Stimulated activated CD4-positive, alpha-beta T cell treated with anti-CD3 and anti-CD28 coated beads, Interleukin-4, amount 100 ng/mL, for 4 hours (primary cell): ENCODE measurements at places on chromosomes 6 and 20.

DNA sequence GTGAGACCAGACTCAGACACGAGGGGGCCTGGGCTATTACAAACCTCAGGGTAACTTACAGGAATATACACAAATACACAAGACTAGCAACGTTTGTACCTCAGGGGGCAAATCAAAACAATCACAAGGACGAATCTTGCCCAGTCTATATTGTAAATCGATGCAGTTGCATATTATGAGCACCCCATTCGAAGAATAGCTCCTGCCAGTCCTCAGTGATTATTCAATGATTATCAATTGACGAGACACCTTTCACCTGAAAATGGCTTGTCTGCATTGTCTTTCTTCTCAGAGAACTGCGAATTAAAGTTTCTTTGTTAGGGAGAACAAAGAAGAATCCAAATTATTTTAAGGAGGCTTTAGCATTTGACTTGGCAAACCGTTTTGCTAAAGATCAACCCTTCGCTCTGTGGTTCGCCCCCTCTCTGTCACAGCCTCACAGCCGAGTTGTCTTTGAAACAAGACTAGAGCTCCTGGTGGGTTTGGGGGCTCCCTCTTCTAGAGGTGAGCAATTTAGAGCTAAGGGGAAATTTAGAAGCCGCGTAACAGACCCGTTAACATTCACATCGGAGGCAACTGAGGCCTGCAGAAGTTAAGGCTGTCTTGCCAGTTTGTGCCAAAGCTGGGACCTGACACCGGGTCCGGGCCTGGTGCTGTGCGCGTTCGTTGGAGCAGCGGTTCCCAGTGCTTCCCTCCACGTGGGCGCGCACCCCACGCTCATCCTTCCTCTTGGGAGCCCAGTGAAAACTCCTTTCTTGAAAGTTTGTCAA lies 24.9 kb upstream of the MAP3K7 start:
- no peak for DNase-seq

GRCh38 chr6:16493112-16493511 lies 254.7 kb downstream of the GMPR start:
- no peak for DNase-seq

- DNase-seq, result no peak
Observed at GRCh38 chr6:146985111-146985510, 219.1 kb upstream of the STXBP5 start.

- DNase-seq, result no peak
Observed at GRCh38 chr6:154406869-154407268, 50.3 kb upstream of the IPCEF1 start.

- no peak for DNase-seq
Observed at GRCh38 chr6:56244089-56244488, 3.3 kb downstream of the COL21A1 start.

DNA sequence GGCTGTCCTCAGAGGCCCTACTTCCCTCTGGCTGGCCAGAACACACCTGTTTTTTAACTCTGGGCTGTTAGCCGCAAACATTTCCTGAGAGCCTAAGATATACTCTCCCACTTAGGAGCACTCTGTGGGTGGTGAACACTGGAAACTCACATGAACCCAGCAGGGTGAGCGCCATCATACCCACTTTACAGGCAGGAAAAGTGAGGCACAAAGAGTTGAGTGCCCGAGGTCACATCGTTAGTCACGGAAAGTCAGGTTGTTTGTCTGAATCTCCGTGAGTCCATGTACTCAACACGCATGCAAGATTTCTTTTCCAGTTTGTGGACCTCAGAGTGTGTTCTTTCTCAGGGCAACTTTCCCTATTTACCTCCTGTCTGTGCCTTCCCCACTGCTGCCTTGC lies 1.9 kb downstream of the BAK1 start:
- no peak for DNase-seq

- no peak for DNase-seq
Observed at GRCh38 chr20:33679758-33680485, 5.7 kb upstream of the NECAB3 start.

DNA sequence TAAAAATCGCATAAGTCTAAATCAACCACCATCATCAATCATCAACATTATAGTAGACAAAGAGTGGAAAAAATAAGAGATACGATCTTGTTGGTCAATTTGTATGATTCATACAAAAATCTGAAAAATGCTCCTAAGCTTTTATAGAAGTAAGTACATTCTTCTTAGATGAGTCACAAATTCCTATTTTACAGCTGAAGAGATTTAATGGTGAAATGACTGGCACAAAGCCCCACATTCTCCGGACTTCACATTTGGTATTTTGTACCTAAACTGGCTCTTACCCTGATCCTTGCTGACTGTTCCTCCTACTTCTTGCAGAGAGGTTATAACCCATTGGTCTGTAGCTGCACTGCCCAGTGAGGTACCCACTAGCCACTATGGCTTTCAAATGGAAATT lies 29.9 kb upstream of the PREP start:
- no peak for DNase-seq

DNA sequence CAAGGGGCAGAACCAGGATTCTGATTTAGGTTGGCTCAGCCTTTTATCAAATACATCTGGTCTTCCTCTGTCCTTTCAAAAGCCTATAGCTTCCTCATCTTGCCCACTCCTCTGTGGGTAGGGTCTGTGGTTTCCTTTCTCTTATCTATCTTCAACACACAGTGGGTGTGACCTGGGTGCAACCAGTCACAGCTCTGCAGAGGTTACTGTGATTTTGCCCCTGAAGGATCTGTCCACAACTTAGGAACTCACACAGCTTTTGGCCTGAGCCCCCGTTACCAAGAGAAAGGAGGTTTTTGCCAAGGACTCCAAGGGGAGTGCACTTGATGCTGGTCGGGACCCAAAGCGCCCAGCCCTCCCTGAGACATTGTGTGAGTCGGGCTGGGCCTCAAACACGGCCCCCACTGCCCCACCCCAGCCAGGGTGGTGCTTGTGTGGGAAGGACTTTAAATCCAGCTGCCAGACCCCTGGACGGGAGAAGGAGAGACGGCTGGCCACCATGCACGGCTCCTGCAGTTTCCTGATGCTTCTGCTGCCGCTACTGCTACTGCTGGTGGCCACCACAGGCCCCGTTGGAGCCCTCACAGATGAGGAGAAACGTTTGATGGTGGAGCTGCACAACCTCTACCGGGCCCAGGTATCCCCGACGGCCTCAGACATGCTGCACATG lies at the start of gene PI16:
TSS of gene PI16 (plus strand) at position 477 of the 670 bp plus-strand sequence. CDS start at position 500, 23 bp downstream.
- DNase-seq, result no peak

- DNase-seq, result no peak
Observed at GRCh38 chr20:64188682-64189529, 24.7 kb downstream of the MYT1 start.

DNA sequence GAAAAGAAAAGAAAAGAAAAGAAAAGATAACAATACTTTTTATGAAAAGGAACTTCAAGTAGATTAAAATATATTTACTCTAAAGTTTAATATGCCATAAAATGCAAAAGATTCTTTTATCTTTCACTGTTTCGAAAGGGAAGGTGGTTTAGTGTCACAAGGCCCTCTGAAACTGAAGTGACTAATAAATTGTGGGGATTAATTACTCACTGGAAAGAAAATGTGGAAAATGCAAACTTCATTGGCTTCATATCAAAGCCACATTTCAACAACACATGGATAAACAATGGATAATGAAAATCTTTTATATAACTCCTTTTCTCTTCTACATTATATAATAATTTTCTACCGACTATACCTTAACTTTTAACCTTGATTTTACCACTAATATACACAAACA lies 320.5 kb upstream of the RSPO3 start:
- DNase-seq, result no peak

GRCh38 chr6:19327241-19327640 lies 509.9 kb upstream of the ID4 start:
- no peak for DNase-seq

DNA sequence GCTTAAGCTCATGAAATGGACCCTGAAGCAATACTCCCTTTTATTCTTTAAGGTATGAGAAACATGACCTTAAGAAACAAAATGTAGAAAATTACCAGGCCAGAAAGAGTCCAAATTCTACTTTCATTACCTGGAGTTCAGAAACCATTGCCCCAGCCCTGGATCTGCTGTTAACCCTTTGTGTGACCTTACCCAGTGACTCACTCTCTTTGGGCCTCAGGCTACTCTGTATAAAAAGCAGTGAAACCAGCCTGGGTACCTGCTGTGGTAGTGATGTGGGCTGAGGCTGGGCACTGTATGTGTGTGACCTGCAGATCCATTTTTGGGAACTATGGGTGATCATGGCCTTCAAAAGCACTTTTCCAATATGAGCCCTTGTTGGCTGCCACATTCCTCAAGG lies 47.2 kb downstream of the SLC9A8 start:
- no peak for DNase-seq

GRCh38 chr6:130694606-130695005 lies 132.6 kb upstream of the SMLR1 start:
- DNase-seq, result no peak

- DNase-seq, result no peak
Observed at GRCh38 chr6:170114187-170114945, 176.5 kb downstream of the DLL1 start.

DNA sequence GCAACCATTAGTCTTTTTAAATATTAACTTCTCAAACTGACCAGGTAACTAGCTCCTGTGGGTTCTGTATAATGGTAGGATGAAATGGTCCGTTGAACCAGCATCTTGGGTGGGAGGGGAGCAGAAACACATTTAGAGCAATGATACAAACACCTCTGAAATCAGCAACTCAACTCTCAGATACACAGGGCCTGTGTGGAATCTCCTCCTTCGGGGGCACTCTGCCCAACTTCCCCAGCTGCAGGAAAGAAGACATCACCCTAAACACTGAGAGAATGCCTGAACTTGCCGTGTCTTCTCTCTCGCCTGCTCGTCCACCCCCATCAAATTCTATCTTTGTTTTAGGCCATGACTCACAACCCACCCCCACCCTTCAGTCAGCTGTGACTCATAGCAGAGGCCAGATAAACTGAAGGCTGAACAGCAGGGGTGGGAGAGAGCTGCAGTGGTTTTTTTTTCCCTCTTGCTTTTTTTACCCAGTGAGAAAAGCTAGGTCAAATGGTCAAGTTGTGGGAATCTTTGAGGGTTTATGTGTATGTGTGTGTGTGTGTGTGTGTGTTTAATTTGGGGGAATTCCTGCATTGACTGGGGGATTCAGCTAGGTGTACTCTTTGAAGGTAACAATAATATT lies 593.4 kb upstream of the JAG1 start:
- no peak for DNase-seq

GRCh38 chr6:40744835-40745234 lies 157.7 kb upstream of the LRFN2 start:
- DNase-seq, result no peak

GRCh38 chr6:43862925-43863324 lies 92.9 kb downstream of the VEGFA start:
- no peak for DNase-seq

GRCh38 chr20:58359441-58359840 lies 29.6 kb upstream of the VAPB start:
- no peak for DNase-seq

- no peak for DNase-seq
Observed at GRCh38 chr6:79841577-79842375, 105.6 kb downstream of the ELOVL4 start.

- no peak for DNase-seq
Observed at GRCh38 chr6:25172819-25173218, 106.4 kb upstream of the CARMIL1 start.

DNA sequence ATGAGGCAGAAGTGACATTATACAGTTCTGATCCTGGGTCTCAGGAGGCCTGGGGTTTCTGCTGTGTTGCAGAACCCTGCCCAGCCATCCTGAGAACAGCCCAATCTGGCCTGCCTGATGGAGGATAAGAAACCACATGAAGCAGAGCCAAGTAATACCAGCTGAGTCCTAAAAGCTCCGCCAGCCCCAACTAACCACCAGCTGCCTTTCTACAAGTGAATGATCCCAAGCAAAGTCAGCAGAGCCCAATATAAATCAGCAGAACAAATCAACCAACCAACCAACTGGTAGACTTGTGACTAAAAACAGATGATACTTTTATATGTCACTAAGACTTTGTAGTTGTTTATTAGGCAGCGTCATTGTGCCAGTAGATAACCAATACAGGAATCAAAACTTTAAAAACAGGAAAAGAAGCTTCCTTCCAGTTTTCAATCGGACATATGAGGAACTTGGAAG lies 52.1 kb downstream of the SNX5 start:
- DNase-seq, result no peak

- DNase-seq, result no peak
Observed at GRCh38 chr6:23851522-23851921, 274.5 kb upstream of the NRSN1 start.

DNA sequence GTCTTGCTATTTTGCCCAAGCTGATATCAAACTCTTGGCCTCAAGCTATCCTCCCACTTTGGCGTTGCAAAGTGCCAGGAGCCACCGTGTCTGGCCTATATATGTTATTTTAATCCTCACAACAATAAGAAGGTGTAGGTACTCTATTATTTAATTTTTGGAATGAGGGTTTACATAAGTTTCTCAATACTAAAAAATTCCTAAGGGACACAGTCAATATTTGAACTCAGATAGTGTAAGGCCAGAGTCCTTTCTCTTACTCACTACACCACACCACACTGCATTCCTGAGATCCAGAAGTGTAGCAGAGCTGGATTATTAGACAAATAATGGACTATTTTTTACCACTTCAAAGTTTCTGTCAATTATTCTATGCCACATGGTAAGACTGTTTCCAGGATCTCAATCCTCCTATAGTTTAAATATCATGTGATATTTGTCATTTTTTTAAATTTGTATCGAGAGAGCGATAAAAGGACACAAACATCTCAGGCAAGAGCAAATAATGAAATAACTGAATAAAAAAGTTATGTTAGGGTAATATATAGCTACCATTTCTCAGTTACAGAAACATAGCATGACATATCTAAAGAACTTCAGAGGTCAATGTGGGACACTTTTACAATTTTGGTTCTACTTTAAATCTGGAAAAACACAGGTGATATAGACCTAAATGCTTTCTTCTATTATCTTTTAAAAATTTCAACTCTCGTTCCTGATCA lies 162.2 kb upstream of the THEMIS start:
- DNase-seq, result no peak

DNA sequence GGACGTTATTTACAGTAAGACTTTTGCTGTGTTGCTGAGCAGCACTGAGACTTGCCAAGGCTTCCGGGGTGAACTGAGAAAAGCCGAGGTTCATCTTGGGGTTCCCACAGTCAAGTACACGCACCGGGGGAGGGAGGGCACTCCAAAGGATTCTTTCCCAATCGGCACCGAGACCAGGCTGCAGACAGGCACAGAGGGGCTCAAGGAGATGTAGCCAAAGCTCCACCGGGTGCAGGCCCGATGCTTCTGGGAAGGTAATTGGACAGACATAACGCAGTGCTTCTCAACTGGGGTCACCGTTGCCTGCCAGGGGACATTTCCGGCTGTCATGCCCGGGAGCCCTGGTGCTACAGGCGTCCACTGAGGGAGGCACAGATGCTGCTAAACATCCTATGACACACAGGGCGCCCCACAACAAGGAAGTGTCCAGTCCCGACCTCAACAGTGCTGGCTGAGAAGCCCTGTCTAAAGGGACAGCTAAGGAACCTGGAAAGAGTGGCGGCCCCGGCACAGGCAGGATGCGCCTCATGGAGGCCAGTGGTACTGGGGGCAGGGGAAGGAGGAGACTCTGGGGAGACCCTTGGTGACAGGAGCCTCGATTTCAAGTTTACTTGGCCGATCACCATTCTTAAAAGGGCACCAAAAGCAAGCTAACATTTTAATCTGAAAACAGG lies 92.9 kb downstream of the RAMACL start:
- DNase-seq, result no peak

- no peak for DNase-seq
Observed at GRCh38 chr6:148250975-148251685, 91.5 kb upstream of the SASH1 start.

GRCh38 chr6:82906489-82906888 lies 159.2 kb downstream of the UBE3D start:
- no peak for DNase-seq
